ENCODE measurements at places on chromosomes 16 and 17. TPM values are rescaled to one million over a fixed set of nuclear protein-coding genes. Genes with fewer than 3 reads are reported as not detected.

The FBXW10 gene
- 0.08 TPM for total RNA-seq

The TM4SF5 gene
- not detected for total RNA-seq

The LPCAT2 gene
- 6.9 TPM for total RNA-seq

The PFN1 gene
- total RNA-seq = 182 TPM

The PTGES3L gene
- 37.9 TPM for total RNA-seq

The GFAP gene
- total RNA-seq = 4.1 TPM

The ARHGAP44 gene
- total RNA-seq = 7.2 TPM

The PPY gene
- not detected for total RNA-seq

The SPATA22 gene
- total RNA-seq = 0.44 TPM

The RNF222 gene
- not detected for total RNA-seq

The WNT9B gene
- 0.85 TPM for total RNA-seq

The BRICD5 gene
- total RNA-seq = 10.9 TPM

The OR2C1 gene
- 0.22 TPM for total RNA-seq

The TRPV3 gene
- total RNA-seq = 1.0 TPM

The TPSG1 gene
- not detected for total RNA-seq

The UNKL gene
- total RNA-seq = 13.4 TPM

The ARL5C gene
- not detected for total RNA-seq

The CEP295NL gene
- 0.55 TPM for total RNA-seq

The ARHGDIG gene
- total RNA-seq = 7.0 TPM

The CD79B gene
- total RNA-seq = 4.6 TPM

The SHISA9 gene
- 0.30 TPM for total RNA-seq

The KREMEN2 gene
- not detected for total RNA-seq

The CLEC3A gene
- total RNA-seq = not detected

The IGSF6 gene
- 3.6 TPM for total RNA-seq
